Tibial nerve (tissue), 4 donors: ENCODE measurements at places on chromosomes 12 and 14. TPM values are rescaled to one million over a fixed set of nuclear protein-coding genes. Genes with fewer than 3 reads are reported as not detected.
A peak's percentile ranks its signal among the peaks of the same experiment; 100 is the strongest.

- peaks cover 15% of the 10 kb centered on the region for H3K4me1 ChIP-seq
- DNase-seq = no peak
- H3K27ac ChIP-seq = peak overlapping the region; percentile 53
- no peaks in the 10 kb centered on the region for H3K27me3 ChIP-seq
- H3K36me3 ChIP-seq = peaks cover 43% of the 10 kb centered on the region
Measured at GRCh38 chr12:54352022-54352531, 12.2 kb downstream of the GPR84 start.

- H3K36me3 ChIP-seq = no peaks in the 10 kb centered on the region
- H3K27ac ChIP-seq = no peak overlapping the region
- no peak overlapping the region for H3K4me3 ChIP-seq
- no peaks in the 10 kb centered on the region for H3K27me3 ChIP-seq
- no peak for DNase-seq
Measured at GRCh38 chr14:100104523-100105300, 39.5 kb downstream of the EVL start.

Gene PPM1A
- total RNA-seq = 38.7 TPM

- no peak for DNase-seq
- H3K4me3 ChIP-seq = no peak overlapping the region
- no peaks in the 10 kb centered on the region for H3K4me1 ChIP-seq
- H3K27ac ChIP-seq = no peak overlapping the region
- no peaks in the 10 kb centered on the region for H3K27me3 ChIP-seq
Measured at GRCh38 chr12:72610342-72610741, 338.2 kb downstream of the TRHDE start.

DNA sequence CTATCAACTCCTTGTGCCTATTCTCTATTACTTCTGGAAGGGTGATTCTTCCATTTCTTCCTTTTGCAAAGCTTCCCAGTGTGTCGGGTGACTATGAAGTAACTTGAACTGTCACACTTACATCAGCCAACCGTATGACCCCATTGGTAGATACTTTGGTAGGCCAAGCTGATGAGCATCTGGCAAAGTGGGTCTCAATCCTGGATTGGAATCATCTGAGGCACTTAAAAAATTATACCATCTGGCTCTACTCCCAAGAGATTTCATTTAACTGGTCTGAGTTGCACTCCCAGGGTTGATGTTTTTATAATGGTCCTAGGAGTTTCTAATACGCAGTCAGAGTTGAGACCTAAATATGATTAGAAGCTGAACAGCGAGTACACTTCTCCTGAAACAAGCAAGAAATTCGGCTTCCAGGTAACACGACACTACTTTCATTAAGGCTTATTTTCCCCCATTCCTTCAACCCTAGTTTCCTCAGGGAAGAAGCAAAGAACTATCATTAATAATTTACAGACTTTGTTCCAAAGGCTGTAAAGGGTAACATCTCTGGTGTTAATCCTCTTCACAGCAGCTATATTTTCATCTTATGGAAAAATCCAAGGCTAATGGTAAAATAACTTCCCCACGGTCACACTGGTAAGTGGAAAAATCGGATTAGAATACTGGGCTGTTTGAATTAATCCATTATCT, 76.8 kb downstream of the PDE6H start:
- H3K36me3 ChIP-seq = no peaks in the 10 kb centered on the region
- H3K27ac ChIP-seq = no peak overlapping the region
- H3K4me1 ChIP-seq = peaks cover 16% of the 10 kb centered on the region
- DNase-seq = no peak

DNA sequence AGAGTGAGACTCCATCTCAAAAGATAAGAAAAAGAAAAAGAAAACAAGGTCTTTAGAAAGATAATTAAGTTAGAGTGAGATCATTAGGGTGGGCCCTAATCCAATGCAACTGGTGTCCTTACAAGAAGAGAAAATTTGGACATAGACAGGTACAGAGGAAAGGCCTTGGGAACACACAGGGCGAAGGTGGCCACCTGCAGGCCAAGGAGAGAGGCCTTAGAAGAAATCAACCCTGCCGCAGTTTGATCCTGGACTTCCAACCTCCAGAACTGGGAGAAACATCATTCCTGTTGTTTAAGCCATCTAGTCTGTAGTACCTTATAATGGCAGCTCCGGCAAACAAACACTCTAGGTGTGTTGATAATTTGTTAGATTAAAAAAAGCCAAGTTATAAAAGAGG, 491.9 kb downstream of the MED13L start:
- no peak overlapping the region for H3K4me3 ChIP-seq
- H3K36me3 ChIP-seq = no peaks in the 10 kb centered on the region
- no peaks in the 10 kb centered on the region for H3K27me3 ChIP-seq
- no peak overlapping the region for H3K27ac ChIP-seq
- DNase-seq = no peak
- H3K4me1 ChIP-seq = no peaks in the 10 kb centered on the region

Gene EML1
- total RNA-seq = 45.0 TPM

DNA sequence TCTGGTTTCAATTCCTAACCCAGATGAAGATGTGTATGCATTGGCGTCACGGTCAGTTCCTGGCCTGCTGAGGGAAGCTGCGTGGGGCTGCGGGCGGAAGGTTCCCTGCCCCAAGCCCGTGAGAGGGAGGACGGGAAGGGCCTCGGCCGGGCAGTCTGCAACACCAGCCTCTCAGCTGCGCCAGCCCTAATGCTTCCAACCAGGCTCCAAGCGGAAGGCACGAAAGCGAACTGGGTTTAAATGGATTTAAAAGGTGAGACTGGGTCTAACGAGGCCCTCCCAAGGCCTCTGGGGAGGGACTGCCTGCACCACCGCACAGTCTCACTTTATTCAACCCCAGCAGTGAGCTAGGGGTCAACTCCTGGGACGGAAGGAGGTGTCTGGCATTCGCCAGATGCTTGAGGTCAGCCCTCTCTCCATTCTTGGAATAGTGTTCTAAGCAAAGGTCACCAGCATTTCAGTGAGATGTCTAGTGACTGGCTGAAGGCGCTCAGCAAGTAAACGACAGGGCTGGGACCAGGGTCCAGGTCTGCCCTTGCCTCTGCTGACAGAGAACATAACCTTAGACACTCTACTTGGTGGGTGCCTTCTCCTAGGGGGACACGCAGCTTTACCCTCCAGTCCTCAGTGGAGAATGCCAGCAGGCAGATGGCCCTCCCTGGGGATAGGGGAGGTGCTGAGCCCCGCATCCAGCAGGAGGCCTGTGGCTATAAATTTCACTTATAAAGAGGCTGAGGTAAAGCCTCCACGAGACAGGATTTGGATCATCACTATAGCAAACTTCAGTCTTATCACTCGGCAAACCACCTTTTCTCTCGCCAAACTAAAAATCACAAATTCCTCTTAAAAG, 92.2 kb downstream of the PIWIL1 start:
- no peaks in the 10 kb centered on the region for H3K27me3 ChIP-seq
- no peak overlapping the region for H3K27ac ChIP-seq
- H3K36me3 ChIP-seq = no peaks in the 10 kb centered on the region
- H3K4me1 ChIP-seq = no peaks in the 10 kb centered on the region
- no peak overlapping the region for H3K4me3 ChIP-seq

Gene CELA1
- total RNA-seq = not detected

Gene FOXG1
- not detected for total RNA-seq

- no peaks in the 10 kb centered on the region for H3K36me3 ChIP-seq
- H3K4me1 ChIP-seq = no peaks in the 10 kb centered on the region
- H3K27me3 ChIP-seq = no peaks in the 10 kb centered on the region
- no peak overlapping the region for H3K27ac ChIP-seq
Measured at GRCh38 chr14:58646479-58646878, 8.7 kb downstream of the DACT1 start.

- peak overlapping the region; percentile 99 for H3K27ac ChIP-seq
- no peaks in the 10 kb centered on the region for H3K27me3 ChIP-seq
- no peak for DNase-seq
- H3K4me1 ChIP-seq = peaks cover 7% of the 10 kb centered on the region
- no peaks in the 10 kb centered on the region for H3K36me3 ChIP-seq
- H3K4me3 ChIP-seq = peak overlapping the region; percentile 100
Measured at GRCh38 chr12:8698879-8699278, 1.1 kb downstream of the RIMKLB start.

GRCh38 chr14:66009089-66009488, 477.1 kb upstream of the CCDC196 start:
- no peaks in the 10 kb centered on the region for H3K27me3 ChIP-seq
- no peak for DNase-seq
- H3K4me1 ChIP-seq = no peaks in the 10 kb centered on the region
- no peak overlapping the region for H3K4me3 ChIP-seq
- H3K36me3 ChIP-seq = no peaks in the 10 kb centered on the region

DNA sequence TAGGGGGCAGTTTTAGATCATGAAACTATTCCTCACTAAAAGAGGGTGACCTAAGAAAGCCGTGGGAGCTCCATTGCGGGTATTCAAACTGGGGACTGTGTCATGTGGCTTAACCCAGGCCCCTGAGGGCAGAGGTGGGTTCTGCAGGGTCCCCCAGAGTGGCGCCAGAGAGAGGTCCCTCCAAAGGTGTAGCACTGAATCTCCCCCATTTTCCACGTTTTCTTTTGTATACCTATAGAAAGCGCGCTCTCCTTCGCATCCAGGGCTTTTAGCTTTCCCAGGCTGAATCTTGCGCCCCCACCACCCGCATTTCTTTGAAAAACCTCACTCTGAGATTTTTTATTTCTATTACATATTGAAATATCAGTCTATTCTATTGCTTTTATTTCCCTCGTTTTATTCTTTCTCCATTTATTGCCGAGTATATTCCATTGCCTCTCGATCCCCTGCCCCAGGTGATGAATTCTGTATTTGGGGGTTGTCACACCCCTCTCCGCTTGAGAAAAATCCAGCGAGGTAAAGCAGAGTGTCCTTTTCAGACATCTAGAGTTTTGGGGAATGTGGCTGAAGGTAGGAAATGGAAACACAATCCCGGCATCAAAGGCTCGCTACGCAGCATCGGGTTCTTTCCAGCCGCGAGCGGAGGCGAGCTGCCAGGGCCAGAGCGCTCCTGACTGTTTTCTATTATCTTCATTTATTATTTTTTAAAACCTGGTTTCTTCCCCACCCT, 870 bp upstream of the HOXC13 start:
- no peaks in the 10 kb centered on the region for H3K36me3 ChIP-seq
- DNase-seq = no peak
- H3K4me3 ChIP-seq = no peak overlapping the region
- H3K27ac ChIP-seq = no peak overlapping the region
- H3K27me3 ChIP-seq = peaks cover 11% of the 10 kb centered on the region

GRCh38 chr14:51912112-51912786, 51.8 kb downstream of the GNG2 start:
- peaks cover 25% of the 10 kb centered on the region for H3K4me1 ChIP-seq
- no peak overlapping the region for H3K4me3 ChIP-seq
- DNase-seq = no peak
- H3K36me3 ChIP-seq = no peaks in the 10 kb centered on the region
- H3K27ac ChIP-seq = peak overlapping the region; percentile 10

DNA sequence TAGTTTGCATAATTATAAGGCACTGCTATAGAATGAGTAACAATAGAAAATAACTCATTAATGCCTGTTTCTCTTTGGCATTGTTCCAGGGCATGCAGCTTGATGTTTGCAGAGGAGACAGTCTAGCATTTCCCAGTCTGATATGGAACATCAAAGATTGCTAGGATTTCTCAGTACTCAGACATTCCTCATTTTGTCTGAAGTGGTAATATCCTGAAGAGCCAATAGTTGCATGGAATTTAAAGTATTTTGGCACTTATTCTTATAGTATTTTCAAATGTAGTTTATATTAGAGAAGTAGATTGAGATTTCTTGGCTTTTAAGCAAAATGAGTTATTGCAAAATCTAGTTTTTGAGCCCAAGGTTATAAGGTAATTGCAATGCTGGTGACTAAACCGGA, 337.3 kb upstream of the E2F7 start:
- peaks cover 18% of the 10 kb centered on the region for H3K4me1 ChIP-seq
- no peak overlapping the region for H3K27ac ChIP-seq
- H3K4me3 ChIP-seq = no peak overlapping the region
- DNase-seq = no peak

- no peak overlapping the region for H3K27ac ChIP-seq
- no peaks in the 10 kb centered on the region for H3K27me3 ChIP-seq
- DNase-seq = no peak
- no peaks in the 10 kb centered on the region for H3K4me1 ChIP-seq
Measured at GRCh38 chr12:45362291-45362690, 146.4 kb downstream of the ANO6 start.

DNA sequence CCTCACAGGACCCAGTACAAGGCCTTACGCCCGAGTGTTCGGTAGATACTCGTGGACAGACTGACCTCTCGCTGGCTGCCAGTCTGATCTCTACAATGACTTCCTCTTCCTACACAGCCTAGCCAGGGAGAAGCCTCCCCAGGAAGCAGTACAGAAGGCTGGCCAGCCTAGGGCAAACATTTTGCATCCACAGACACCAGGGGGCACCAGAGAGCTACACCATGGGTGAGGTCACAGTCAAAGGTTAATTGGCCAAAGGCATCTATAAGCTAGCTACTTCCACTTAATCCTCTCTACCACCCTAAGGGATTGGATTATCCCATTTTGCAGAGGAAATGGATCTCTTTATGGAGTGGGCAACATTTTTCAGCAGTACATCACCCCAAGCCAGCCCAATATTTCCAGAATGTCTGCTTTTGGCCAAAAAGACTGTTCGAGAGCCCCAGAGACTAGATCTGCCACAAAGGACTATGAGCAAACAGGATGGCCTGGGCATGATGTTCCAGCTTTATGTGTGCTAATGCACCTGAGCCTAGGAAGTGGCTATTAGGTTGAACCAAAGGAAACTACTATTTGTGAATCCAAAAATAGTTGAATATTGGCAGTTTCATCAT, 14.6 kb upstream of the PNMA1 start:
- peak; percentile 76 for DNase-seq
- peaks cover 50% of the 10 kb centered on the region for H3K4me1 ChIP-seq
- no peaks in the 10 kb centered on the region for H3K27me3 ChIP-seq
- H3K36me3 ChIP-seq = peaks cover 74% of the 10 kb centered on the region
- H3K27ac ChIP-seq = peak overlapping the region; percentile 88

- H3K27me3 ChIP-seq = no peaks in the 10 kb centered on the region
- peaks cover 20% of the 10 kb centered on the region for H3K36me3 ChIP-seq
- H3K27ac ChIP-seq = no peak overlapping the region
- no peak for DNase-seq
Measured at GRCh38 chr12:62331306-62331705, 71.1 kb downstream of the USP15 start.

Gene EMP1
- total RNA-seq = 281 TPM

Gene NRXN3
- 22.4 TPM for total RNA-seq

GRCh38 chr14:89000007-89000942, 175.8 kb downstream of the TTC8 start:
- no peaks in the 10 kb centered on the region for H3K36me3 ChIP-seq
- DNase-seq = no peak
- no peak overlapping the region for H3K27ac ChIP-seq
- no peaks in the 10 kb centered on the region for H3K4me1 ChIP-seq
- H3K27me3 ChIP-seq = no peaks in the 10 kb centered on the region

Gene LRFN5
- total RNA-seq = 8.0 TPM

DNA sequence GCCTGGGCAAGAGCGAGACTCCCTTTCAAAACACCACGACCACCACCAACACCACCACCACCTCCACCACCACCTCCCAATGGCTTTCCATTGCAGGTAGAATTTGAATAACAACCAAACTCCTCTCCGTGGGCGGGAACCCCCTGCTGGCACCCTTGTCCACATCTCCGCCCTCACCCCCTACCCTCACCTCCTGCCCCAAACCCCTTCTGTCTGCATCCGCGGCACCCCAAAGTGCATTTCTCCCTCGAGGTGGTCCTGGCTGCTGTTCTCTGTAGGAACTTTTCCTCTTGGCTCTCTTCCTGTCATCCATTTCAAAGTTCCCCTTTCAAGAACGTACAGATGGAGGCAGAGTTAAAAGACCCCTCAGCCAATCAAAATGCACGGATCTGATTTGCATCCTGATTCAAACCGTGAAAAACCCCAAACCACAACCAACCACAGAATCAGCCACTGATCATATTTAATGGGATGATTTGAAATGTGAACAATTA, 3.8 kb downstream of the SDSL start:
- DNase-seq = no peak
- H3K4me3 ChIP-seq = no peak overlapping the region
- no peak overlapping the region for H3K27ac ChIP-seq
- H3K36me3 ChIP-seq = no peaks in the 10 kb centered on the region
